NCI-H1436 treated with DMSO at 0.1 percent for 48 hours (cell line): ENCODE measurements at places on chromosomes 3 and 15.

DNA sequence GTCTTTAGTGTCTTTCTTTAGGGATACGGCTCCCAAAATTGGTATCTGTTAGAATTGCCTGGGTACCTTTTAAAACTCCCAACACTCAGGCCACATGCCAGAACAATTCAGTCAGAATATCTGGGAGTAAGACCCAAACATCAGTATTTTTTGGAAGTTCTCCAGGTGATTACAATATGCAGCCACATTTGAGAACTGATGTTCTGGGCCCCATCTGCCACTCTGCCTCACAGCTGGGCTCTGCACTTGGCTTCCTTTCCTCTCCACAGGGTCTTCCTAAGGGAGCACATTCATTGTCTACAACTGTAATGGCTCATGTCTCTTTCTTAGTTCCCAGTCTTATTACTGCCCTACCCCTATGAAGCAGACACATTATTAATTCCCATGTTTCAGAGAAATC is 394.5 kb downstream of the MFSD1 start:
- no peak for DNase-seq

DNA sequence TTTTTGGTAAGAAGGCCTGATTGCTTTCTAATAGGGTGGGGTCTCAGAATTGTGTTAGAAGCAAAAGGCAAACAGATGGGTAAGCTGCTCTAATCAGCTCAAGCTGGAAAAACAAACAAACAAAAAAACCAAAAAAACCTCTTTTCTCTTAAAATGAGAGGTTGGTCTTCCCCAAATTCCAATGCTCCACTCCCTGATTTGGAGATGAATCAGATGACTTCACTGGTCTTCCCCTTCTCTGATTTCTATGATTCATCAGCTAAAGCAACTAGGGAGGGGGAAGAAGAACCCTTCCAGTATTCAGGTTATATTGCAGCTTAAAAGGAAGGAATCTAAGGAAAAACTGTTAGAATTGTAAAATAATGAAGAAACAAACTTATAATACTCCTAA is 9.6 kb upstream of the ANXA2 start:
- no peak for DNase-seq

GRCh38 chr3:71778353-71778752 is 6.6 kb downstream of the PROK2 start:
- no peak for DNase-seq

- DNase-seq: no peak
Observed at GRCh38 chr3:58052373-58053273, 44.4 kb downstream of the FLNB start.

DNA sequence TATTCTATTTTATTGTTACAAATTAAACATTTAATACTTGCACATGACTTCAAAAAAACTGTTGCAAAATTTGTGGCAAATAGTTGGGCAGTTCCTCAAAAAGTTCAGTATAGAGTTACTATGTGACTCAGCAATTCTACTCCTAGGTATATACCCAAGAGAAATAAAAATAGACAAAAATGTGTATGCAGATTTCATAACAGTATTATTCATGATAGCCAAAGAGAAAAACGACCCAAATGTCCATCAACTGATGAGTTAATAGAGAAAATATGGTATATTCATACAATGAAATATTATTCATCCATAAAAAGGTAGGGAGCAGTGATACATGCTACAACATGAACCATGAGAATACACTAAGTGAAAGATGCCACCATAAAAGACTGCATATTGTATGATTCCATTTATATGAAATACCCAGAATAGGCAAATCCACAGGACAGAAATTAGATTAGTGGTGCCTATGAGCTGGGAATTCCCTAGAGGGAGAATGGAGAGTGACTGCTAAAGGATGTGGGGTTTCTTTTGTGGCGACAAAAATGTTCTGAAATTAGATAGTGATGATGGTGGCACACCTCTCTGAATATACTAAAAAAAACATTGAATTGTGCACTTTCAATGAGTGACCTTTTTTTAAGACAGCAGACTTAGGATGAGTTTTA is 31.6 kb upstream of the CLASP2 start:
- no peak for DNase-seq
